ENCODE measurements at places on chromosomes 1 and 21. TPM values are rescaled to one million over a fixed set of nuclear protein-coding genes. Genes with fewer than 3 reads are reported as not detected.

The OR6N1 gene
- not detected for total RNA-seq

The LCE2B gene
- not detected for total RNA-seq

The DMRTA2 gene
- total RNA-seq = not detected

The CLIC6 gene
- total RNA-seq = 0.21 TPM

The BACE2 gene
- 4.6 TPM for total RNA-seq

The PRRX1 gene
- total RNA-seq = not detected

The DVL1 gene
- total RNA-seq = 30.7 TPM

The CD1D gene
- not detected for total RNA-seq

The LELP1 gene
- total RNA-seq = not detected

The TTC4 gene
- 21.6 TPM for total RNA-seq

The CR1L gene
- not detected for total RNA-seq

The ERICH3 gene
- total RNA-seq = not detected

The MYCL gene
- total RNA-seq = not detected

The MX2 gene
- 58.6 TPM for total RNA-seq

The SPAG17 gene
- total RNA-seq = not detected

The NAXE gene
- total RNA-seq = 54.3 TPM

The LCE3E gene
- total RNA-seq = not detected

The GBP6 gene
- total RNA-seq = 0.16 TPM

The IRF6 gene
- total RNA-seq = 0.16 TPM

Measured in activated CD8-positive, alpha-beta T cell treated with anti-CD3 and anti-CD28 coated beads, Interleukin-2, amount 10 ng/mL, durations not matched to agents 7 days and 5 days (primary cell).